ENCODE measurements at places on chromosomes 11 and 22.

DNA sequence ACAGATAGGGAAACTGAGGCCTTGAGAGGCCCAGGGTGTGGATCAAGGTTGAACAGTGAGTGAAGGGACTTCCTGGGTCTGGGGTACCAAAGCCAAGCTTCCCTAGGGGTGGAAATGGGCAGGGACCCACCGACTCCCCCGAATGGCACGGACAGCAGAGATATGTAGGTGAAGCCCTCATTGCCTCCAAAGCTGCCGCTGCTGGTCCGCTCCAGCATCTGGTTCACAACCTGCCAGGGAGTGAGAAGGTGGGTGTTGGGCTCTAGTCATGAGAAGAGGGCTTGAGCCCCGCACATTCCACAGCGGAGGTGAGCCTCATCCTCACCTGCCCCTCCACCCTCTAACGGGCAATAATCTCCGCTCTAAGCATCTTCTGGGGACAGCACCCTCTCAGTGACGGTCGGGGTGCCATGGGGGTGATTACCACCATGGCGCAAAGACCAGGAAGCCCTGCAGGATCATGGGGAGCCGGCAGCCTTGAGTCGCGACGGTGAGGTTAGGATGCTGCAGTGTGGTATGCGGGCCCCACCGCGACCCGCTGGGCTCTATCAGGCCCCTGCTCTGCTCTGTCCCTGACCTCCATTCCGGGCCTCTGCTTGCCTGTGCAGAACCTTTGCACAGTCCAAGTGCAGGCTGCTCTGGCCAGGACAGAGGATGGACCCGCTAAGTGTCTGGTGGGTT lies 10.8 kb downstream of the ALDH3B2 start:
- H3K27ac ChIP-seq: no peak overlapping the region
- no peak for DNase-seq

DNA sequence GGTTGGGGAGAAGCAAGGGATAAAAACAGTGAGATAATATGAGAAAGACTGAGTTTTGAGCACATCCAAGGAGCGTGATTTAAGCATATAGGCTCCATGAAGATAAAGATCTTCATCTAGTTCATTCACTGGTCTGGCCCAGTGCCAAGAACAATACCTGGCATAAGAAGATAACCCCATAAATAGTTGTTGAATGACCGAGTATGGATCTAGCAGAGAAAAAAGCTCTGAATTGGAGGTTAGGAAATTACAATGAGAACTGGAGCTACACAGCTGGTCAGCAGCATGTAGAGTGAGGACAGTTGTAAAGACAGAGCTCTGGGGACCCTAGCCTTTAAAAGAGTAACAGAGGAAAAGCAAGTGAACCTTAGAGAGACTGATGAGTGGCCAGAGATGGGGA lies 33.0 kb upstream of the PAK1 start:
- H3K36me3 ChIP-seq: no peaks in the 10 kb centered on the region
- no peak for DNase-seq
- no peak overlapping the region for H3K27ac ChIP-seq
- no peak overlapping the region for H3K4me3 ChIP-seq
- H3K4me1 ChIP-seq: no peaks in the 10 kb centered on the region
- no peaks in the 10 kb centered on the region for H3K27me3 ChIP-seq

DNA sequence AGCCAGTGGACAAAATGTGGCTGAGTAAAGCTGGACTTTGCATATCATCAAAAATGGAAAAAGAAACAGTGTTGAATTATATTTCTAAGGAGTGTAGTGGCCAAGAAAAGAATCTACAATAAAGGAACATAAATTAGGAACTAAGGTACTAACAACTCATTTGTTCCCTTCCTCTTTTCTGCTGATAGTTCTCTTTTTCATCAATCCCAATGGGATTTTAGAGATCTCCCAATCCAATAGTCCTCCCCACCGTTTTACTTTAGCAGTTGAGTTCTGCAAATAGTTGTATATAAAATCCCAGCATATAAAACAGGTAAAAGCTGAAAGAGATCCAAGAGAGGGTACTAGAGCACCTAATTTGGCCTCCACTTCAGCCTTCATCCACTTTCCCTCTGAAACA lies 2.0 kb downstream of the PRCP start:
- no peak overlapping the region for H3K4me3 ChIP-seq
- H3K27me3 ChIP-seq: no peaks in the 10 kb centered on the region
- peaks cover 29% of the 10 kb centered on the region for H3K4me1 ChIP-seq
- DNase-seq: no peak

DNA sequence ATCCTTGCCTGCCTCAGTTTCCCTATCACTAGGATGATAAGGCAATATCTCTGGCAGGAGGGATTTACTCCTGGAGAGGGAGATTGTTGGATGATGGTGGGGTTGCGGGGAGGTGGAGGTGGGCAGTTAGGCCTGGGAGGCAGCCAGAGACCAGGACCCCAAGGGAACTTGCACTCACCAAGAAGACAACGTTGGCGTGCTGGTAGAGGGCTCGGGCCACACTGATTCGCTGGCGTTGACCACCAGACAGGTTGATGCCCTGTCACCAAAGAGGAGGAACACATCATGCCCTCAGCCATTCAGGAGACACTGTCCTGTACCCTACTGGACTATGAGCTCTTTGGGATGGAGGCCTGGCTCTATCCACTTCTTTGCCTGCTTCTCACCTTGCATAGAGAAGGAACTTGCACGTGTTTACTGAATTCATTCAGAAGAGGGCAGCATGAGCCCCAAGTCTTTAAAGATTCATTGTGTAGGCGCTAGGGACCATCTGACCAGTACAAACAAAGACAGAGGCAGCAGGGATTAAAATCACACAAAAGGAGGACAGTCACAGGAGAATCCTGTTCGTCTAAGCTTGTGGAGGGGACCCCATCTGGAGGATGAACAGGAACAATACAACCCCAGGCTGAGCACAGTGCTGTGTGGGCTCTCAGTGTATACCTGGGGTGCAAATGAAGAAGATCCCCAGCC lies 24.2 kb upstream of the KCNJ11 start:
- DNase-seq: no peak
- peaks cover 9% of the 10 kb centered on the region for H3K27me3 ChIP-seq
- no peak overlapping the region for H3K27ac ChIP-seq
- no peaks in the 10 kb centered on the region for H3K36me3 ChIP-seq
- no peaks in the 10 kb centered on the region for H3K4me1 ChIP-seq

DNA sequence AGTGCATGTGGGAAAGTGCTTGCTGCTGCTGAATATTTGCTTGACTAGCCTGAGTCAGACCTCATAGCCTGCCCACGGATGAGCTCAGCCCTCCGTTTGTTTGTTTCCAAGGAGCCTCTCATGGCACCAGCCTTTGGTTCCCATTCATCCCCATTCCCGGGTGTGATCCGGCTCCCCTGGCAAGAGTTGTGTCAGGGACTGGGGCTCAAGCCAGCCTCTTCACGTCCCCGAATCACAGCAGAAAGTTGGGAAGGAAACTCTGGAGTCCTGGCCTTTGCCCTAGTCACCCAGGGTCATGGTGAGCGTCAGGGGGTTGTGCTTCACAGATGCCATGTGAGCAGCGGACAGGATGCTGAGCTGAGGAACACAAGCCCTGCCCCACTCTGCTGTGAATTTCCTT lies 13.8 kb downstream of the SEC14L3 start:
- peaks cover 5% of the 10 kb centered on the region for H3K27me3 ChIP-seq
- no peaks in the 10 kb centered on the region for H3K36me3 ChIP-seq
- no peak for DNase-seq

- H3K27me3 ChIP-seq: no peaks in the 10 kb centered on the region
- no peak overlapping the region for H3K27ac ChIP-seq
- no peaks in the 10 kb centered on the region for H3K4me1 ChIP-seq
Observed at GRCh38 chr11:30023074-30023473, 6.2 kb upstream of the KCNA4 start.

DNA sequence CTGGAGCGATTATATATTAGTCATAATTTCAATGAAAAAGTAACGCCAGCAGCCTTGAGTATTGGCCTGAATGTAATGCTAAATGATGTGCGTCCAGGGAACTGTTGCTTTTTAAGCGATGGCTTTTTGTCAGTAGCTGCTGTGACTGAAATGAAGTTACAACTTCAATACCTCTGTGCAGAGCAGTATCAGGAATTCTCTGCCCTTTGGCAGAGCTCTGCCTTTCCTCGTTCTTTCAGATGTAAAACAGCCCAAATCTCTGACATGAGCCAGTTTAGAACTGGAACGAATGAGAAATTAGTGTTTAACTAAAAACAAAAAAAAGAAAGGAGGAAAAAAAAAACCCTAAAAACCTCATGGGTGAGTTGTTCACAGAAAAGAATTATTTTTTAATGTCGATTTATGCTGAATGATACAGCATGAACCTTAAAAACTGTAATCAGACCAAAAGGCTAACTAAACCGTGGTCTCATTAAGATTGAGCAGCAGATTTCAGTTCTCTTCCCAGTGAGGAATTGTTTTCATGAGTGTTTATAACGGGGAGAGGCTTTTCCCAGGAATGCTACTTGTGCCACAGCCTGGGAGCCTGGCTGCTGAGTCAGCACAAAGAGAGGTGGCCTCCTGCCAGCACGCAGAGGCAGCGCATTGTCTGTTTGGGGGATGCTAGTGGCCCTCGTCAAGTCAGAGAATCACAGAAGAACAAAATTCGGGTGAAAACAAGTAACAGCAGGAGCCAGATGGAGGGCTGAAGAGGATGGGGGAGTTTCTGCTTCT lies 146.2 kb upstream of the RASSF10 start:
- H3K36me3 ChIP-seq: no peaks in the 10 kb centered on the region
- no peak for DNase-seq
- no peak overlapping the region for H3K4me3 ChIP-seq
- no peak overlapping the region for H3K27ac ChIP-seq
- no peaks in the 10 kb centered on the region for H3K4me1 ChIP-seq

Data from CD4-positive, alpha-beta memory T cell (primary cell).